Neural progenitor cell (in vitro differentiated cells): ENCODE measurements at places on chromosomes 4 and X. TPM values are rescaled to one million over a fixed set of nuclear protein-coding genes. Genes with fewer than 3 reads are reported as not detected.

DNA sequence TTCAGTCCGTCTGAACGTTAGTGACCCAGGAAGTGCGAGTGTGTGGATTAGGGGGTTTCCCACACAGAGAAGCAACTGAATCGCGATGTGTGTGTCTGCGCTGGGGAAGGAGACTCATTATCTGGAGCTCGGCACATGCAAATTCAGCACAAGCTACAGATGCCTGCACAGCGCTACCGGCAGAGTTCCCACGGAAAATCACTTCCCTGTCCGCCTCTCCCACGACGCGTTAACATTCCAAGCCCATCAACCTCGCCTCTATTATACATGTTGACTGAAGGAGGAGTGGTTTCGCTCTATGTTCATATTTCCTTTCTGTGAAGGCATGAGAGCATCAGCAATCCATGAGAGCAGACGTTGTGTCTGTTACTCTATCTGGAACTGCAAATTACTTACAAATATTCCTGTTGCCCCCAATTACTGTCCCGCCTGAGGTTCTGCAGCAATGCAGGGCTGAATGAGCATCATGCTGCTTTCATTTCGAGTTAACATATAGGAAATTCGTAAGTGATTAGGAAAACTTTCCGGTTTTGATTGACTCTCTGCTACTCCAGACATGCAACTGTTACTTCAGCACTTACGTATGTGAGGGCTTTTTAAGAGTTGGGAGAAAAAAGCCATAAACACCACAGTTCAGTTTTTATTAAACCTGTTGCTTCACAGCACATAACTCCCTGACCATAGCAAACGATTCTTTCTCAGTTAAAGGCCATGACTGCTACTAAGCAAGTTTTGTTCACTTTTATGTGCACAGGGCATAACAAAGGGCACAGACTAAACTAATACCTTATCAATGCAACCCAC, 15.0 kb upstream of the MTNR1A start:
- DNase-seq = peak; percentile 38

SPANXA1 gene
- not detected in 2 replicates for total RNA-seq

GRCh38 chrX:71910643-71910985, at the start of gene NHSL2:
NHSL2 (plus strand) TSS chrX:71910845.
- DNase-seq = peak; percentile 73

- DNase-seq = no peak
These were observed 63.1 kb downstream of the TSC22D3 start for GRCh38 chrX:107712231-107713202.
